ENCODE measurements at places on chromosomes 13 and 19.

- DNase-seq = peak; percentile 90
Measured at GRCh38 chr19:18526316-18526715, 4.4 kb upstream of the ELL start.

GRCh38 chr19:1715540-1715939 lies 37.8 kb upstream of the ONECUT3 start:
- no peak for DNase-seq

- DNase-seq = peak; percentile 45
Measured at GRCh38 chr19:47110521-47111005, 3.0 kb downstream of the ZC3H4 start.

DNA sequence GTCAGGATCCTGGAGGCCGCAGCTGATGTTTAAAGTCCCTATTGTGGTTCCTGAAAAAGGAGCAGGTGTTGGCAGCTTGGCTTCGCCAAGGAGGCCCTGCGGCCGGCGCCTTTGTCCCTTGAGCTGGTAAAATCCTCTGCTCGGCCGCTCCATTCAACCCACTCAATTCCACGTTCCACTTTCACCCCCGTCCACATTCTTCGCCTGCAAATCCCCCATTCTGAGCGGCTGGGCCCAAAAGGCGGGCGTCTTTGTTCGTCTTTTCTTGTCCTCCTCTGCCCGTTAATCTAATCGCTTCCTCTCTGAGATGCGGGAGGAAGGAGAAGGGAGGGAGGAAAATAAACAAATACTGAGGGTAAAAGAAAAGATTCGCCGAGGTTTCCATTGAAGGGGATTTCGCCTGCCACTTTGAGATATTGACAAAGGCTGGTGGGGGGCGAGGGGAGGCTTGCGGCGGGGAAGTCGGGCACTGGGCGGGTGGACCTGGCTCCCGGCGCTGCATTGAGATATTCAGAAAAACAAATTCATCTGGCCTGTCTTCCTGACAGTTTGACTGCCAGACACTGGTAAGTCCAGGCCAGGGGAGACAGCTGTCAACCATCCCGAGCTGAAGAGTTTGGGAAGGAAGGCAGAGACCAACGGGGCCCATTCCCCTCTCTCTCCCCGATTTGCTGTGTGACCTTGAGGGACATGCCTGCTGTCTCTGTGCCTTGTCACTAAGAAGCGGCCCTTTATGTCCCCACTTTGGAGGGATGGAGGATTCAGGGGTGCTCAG lies 37.6 kb downstream of the ZNRF4 start:
- no peak for DNase-seq
